ENCODE measurements at places on chromosomes 6 and 20.

DNA sequence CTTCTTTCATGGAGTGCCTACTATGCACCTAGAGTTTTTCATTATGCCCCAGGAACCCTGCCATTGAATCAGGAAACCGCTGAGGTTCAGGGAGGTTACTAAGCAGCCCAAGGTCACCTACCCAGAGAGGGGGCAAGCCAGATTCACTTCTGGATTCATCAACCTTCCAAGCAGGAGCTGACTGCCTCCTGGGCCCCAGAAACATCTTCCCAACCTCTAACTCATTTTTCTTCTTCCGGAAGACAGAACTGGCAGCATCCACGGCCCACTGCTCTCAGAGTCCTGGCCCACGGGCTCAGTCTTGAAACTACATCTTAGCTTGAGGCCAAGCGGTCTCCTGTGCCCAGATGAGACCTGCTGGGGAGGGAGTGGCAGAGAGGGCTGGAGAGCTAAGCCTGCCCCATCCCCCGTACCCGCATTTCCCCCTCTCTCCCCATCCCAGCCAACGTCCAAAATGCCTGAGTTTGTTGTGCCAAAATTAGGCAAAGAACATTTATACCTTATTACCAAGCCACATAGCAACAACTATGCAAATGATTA, 281.0 kb downstream of the CDC5L start:
- no peak for DNase-seq

GRCh38 chr6:26533532-26533931, 4.6 kb upstream of the HMGN4 start:
- DNase-seq: no peak

- DNase-seq: no peak
Observed at GRCh38 chr6:12576389-12576788, 140.2 kb upstream of the PHACTR1 start.

DNA sequence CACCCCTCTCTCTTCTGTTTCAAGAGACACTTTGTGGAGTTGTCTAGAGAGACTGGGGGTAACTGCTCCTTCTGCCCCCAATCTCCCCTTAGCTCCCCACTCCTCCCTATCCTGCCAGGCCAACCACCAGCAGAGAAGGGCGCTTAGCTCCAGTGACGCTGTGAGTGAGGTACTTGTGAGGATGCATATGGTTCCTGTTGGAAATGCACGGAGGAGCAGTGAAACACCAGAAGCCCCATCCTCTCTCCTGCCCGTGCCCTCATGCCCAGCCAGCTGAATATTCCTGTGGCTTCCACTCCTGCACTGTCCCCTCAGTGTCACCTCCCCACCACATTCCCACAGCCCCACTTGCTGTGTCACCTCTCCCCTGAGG, 11.9 kb downstream of the NT5E start:
- DNase-seq: no peak

DNA sequence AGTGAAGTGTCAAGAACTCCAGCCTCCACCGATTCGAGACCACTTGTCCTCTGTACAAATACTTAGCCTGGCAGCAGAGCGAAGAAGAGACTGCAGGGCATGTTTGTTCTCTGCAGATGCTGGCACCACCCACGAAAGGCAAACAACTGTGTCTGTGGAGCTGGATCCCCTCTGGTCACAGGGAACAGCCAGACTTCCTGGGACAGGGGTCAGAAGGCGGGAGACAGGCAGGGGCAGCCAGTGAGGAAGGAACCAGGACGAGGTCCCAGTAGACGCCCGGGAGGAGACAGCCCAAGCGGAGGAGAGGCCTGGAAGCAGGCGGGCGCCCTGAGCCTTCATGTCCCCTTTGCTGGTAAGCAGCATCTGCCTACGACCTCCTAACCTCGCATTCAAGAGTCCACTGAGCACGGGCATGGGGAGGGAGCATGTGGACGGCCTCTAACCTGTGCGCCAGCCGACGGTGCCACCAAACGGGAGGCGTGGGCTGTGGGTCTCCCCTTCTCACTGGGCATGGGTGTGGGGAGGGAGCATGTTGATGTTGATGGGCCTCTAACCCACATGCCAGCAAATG, 265.5 kb downstream of the DLL1 start:
- no peak for DNase-seq

DNA sequence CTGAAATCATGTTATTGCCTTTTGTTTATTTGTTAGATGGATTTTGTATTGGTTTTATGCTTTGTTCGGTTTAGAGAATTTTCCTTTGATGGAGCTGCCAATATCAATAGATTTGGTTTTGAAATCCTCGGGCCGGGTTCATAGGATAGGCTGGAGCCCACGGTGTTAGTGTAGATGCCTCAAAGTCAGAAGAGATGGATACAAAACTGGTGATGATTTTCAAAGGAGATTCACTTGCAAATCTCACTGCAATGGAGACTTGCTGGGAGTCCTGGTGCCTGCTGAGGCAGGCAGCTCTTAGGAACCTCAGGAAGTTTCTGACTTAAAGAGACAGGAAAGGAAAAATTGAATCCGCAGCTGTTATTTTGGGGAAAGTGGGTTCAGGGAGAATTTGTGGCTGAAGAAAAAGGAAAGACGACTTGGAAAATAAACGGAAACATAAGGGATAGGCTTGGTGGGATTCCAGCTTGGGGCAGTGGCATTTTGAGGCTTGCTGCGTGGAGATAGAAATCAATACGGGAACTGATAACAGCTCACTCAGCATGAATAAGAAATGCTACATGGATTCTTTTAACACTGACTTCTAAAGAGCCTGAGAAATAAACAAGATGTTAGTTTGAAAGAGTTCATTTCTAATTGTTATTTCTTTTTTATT, 241.6 kb downstream of the PHACTR1 start:
- DNase-seq: no peak

DNA sequence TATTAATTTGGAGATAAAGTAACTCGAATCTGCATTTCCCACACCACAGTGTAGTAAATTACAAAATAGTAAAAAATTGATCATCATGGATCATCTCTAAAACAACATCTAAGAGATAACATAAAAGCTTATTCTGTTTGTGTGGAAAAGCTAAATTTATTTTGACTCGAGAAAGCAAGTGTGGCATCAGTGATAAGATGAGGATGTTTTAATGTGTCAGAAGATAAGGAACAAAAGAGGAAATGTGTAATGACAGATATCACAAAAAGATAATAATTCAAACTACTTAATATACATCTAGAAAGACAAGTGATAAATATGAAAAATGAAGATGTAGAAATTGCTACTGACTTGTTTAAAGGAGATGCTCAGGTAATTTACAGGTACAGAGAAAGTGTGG, 74.1 kb downstream of the DNAH8 start:
- DNase-seq: no peak

DNA sequence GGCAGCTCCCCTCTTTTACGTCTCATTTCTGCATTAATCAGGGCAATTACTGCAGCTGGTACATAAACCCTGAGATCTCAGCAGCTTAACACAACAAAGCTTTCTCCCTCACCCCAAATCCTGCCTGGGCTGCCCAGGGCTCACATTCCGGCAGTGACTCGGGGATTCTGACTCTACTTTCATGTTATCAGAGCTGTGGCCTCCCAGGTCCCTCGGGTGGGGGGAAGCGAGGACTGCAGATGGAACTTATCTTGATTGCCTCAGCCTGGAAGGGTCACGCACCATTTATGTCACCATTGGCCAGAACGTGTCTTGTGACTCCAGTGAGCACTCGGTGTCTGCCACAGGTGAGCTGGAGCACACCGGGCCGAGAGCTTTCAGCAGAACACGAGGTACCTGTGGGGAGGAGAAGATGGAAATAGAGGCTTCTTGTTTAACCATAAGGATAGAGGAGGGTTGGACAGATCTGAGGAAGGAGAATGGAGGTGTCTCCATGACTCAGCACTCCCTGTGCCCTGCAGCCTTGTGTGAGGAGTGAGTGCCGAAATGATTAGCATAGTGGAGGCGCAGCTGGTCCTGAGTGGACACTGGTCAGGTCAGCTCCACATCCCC, 88.5 kb upstream of the EXOC2 start:
- peak; percentile 27 for DNase-seq

GRCh38 chr6:138521790-138522189, 22.5 kb upstream of the NHSL1 start:
- DNase-seq: no peak

DNA sequence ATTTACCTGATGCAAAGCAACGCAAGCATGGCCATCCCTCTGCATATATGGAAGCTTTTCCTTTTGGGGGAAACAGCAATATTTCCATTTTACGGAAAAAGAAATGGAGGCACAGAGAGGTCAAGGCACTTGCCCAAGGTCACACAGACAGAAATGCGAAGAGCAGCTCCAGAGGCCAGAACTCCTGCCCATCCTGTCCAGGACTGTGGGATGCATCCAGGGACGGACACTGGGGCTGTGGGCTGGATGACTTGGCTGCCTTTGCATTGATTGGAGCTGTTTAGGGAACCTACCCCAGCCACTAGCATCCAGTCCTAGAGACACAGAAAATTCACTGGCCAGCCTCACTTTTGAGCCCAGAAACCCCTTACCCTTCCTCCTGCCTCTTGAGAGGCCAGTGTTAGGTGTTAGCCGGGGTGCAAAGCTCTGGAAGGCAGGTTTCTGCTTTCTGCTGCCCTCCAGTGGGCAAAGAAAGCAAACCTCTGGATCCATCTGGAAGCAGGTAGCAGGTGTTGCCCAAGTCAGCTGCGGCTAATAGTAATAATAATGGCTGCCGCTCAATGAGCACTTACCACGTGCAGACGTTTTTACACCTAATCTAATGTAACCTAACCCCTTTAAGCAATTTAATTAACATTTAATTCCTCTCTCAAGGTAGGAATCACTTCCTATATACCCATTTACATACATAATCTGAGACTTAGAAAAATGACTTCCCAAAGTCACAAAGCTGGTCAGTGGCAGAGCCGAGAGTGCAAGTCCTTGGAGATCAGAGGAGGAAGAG, 31.7 kb upstream of the CCN5 start:
- DNase-seq: peak; percentile 66

DNA sequence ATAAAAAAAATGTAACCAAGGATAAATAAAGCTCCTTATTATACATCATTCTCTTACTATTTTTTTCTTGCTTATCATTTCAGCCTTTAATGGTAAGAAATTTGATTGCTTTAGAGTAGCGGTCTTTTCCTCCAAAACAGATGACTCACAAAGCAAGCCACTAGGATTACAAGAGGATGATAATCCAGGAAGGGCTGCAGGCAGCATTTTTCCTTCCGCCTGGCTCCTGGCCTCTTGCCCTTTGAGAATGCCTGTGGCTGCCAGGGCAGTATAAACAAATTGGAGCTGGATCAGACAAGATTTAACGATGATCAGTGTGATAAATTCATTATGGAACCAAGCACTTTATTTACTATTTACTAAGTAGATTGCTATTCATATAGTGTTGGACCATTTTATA, 9.7 kb upstream of the FBXL4 start:
- DNase-seq: no peak

DNA sequence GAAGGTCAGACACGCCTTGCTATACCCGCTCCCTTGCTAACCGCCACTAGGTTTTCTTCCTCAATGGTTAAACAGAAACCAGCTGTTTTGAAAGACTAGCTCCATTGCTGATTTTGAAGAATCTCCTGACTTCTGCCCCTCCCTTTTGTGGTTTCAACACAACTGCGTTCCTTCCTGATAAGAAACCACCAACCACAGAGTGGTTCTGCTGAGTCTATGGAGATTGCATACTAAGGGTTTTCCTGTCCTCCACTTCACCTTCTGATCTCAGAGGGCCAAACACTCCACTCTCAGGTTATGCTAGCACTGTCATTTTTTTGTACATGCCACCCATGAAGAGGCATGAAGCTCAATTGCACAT, 207.9 kb downstream of the MYLK4 start:
- DNase-seq: no peak

GRCh38 chr20:57087102-57087501, 179.3 kb downstream of the BMP7 start:
- DNase-seq: no peak

DNA sequence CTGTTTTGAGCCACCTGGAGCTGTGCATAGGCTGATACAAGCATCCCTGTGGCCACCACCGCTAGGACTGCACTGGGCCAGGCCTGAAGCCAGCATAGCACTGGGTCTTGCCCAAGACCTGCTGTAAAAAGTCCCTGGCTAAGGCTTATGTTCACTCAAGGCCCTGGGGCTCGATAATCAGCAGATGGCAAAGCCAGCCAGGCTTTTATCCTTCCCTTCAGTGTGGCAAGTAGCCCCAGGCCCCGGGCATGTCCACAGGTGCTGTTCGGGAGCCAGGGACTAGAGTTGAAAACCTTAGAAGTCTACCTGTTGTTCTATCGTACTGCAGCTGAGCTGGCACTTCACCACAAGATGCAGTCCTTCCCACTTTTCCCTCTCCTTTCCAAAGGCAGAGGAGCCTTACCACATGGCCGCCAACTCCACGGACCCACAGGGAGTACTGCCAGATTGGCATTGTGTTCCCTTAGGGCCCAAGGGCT, 226.4 kb upstream of the ZNF217 start:
- no peak for DNase-seq

GRCh38 chr20:33567949-33568348, 78.1 kb downstream of the CBFA2T2 start:
- DNase-seq: no peak

GRCh38 chr20:8744228-8744844, 324.6 kb upstream of the PLCB4 start:
- no peak for DNase-seq

- peak; percentile 48 for DNase-seq
Observed at GRCh38 chr6:149840345-149841075, 23.6 kb downstream of the LRP11 start.

- DNase-seq: no peak
Observed at GRCh38 chr6:110329348-110329713, 28.8 kb downstream of the METTL24 start.

DNA sequence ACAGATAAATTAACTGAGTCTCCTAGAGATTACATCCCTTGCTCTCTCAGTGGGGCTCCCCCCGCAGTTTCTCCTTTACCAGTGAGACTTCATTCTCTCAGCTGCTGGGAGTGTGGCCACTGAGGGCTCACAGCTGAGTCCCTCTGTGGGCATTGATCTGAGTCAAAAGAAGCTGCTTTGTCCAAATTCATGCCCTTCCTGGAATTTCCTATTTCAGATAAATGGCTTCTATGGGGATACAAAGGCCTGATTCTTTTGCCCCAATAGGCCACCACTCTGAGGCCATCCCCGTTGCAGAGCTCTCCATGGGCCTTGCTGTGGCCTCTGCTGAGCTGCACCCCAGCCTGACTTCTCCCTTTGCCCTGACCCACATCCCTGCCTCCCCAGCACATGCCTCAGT, 10.0 kb downstream of the CST5 start:
- DNase-seq: no peak

DNA sequence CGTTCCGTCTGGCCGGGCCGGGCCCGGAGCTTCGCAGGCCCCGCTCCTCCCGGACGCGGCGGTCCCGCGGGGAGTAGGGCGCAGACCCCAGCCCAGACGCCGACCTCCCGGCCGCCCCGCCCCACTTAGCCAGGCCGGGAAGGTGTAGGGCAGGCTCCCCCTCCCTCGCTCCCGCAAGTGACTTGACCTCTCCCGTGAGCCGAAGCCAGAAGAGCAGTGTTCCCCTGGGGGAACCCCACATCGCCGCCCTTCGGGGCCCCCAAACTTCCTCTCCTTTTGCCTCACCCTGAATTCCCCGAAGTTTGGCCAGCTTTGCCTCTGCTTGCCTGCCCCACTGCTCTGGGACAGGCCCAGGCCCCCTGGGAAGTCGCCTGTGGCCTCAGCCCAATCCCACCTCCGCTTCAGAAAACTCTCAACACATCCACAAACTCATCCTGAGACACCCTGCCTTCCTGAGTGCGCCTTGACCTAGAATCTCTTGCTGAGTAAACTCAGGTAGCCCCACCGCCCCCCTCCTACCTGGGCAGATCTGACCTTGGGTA, 524 bp upstream of the NOL4L start:
- no peak for DNase-seq

GRCh38 chr20:43009532-43009931, 180.2 kb downstream of the PTPRT start:
- no peak for DNase-seq
